ENCODE measurements at places on chromosomes 12 and 14.
A peak's percentile ranks its signal among the peaks of the same experiment; 100 is the strongest.

GRCh38 chr12:526089-526488 lies 66.3 kb downstream of the B4GALNT3 start:
- no peak for DNase-seq

- no peak for DNase-seq
These were observed 88.8 kb downstream of the CHGA start for GRCh38 chr14:93011650-93012325.

DNA sequence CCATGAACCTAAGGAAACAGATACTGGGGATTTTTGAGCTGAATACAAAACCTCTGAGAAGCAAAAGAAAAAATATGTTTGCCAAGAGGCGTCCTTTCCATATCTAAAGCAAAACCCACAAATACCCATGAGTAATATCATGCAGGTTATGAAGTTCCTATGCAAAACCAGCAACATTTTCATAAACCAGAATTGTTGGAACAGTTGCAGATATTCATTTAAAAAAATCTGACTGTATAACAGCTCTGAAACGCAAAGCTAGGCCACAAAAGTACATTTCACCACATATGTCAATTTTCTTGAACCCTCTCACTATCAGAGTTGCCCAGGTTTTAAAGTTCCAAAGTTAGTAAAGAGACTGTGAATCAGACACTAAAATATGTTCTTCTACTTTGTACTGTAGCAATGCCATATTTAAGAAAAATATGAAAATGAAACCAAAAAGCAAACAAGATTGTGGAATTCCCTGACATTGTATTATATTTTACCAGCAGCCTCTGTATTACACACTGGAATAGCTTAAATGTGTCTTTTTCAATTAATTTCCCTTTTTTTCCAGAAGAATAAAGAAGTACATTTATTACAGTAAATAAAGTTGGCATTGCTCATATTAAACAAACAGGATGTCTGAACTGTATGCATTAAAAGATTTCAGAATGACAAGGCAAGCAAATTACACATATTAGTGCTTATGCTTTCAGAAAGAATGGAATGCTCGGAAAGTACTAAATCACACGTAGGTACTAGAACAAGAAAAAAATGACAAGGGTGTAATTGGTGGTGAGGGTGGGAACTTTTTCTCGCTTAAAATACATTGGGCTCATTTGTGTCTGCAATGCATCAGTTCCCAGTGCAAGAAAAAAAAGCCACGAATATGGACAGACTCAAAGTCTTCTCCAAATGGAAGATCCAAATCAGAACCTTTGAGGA lies 33.6 kb upstream of the HIF1A start:
- peak; percentile 38 for DNase-seq

DNA sequence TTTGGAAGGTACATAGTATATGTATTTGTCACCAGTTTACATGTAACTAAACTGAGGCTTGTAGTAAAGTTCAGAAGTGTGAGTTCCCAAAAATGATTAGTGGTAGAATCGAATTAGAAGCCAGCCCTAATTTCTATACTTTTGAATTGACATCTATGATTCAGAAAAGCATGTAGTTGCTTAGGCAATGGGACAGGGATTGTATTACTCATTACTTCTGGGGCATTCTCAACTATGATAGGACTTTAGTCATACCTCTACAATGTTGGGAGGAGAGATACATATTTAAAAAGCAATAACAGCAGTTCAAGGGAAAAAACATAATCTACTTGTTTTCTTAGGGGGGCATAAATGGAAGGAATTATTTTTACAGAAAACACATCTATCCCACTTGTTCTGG lies 277.9 kb upstream of the E2F7 start:
- peak; percentile 65 for DNase-seq

DNA sequence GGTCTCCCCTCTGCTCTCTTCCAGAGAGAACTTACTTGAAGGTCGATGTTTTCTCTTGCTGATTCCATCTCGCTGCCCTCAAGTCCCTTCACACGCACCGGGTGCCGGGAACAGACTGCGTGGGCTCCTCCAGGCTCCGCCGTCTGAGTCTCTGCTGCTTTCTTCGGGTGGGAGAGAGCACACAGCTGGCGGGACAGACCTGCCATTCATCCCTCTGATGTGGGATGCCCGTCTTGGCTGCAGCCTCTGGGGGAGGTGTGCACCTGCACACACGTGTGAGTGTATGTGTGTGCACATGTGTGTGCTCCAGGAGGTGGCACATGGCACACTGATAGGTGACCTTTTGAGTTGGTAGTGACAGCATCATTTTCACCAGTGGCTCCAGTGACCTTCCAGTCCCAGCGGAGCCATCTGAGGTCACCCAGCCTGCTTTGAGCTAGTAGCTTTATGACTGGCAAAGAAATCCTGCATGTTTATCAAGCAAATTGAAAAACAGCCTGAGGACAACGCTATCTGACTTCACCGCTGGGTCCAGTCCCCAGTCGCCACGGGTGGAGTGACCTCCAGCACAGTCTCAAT lies at the start of gene NINJ2:
NINJ2 (minus strand) TSS at position 153 of the 579 bp plus-strand sequence; CDS start at position 68, 85 bp downstream.
- no peak for DNase-seq

DNA sequence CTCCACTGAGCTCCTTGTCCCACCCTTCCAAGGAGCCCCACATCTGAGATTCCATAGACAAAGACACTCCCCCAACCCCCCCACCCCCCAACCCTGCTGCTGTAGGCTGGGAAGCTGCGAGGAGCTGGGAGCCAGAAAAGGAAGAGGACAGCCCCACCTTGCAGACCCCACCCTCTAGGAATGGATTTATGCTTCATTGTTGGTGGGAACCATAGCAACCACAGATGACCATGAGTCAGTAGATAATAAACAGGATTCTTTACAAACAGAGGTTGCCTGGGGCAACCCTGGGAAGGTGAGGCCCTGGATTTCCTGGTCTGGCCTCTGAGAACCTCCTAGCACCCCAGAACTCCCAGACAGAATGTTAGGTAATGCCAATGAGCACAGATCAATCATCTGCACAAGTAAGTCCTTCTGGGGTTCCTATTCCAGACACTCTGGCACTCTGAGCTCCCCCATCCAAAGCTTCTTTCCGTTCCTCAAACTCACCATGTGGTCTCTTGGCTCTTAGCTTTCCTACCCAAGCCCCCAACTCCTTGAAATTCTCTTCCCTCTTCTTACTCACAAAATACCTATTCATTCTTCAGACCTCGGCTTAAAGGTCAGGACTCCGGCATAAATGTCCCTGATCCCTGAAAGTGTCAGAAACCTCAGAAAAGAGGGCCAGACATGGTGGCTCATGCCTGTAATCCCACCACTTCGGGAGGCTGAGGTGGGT lies 15.2 kb upstream of the PLEKHG6 start:
- DNase-seq = peak; percentile 92

DNA sequence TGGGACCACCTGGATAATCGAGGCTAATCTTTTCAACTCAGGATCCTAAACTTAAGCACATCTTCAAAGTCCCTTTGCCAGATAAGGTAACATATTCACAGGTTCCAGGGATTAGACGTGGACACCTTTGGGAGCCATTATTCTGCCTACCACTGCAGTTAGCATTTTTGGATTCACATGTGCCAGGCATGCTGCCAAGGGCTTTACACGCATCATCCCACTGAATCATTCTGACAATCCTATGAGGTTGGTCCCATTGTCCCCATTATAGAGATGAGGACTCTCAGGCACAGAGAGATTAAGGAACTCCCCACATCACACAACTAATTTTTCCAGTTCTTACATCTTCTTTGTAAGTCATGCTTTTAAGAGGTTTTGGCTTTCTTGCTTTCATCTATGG lies 34.5 kb downstream of the RTN1 start:
- DNase-seq = peak; percentile 8

DNA sequence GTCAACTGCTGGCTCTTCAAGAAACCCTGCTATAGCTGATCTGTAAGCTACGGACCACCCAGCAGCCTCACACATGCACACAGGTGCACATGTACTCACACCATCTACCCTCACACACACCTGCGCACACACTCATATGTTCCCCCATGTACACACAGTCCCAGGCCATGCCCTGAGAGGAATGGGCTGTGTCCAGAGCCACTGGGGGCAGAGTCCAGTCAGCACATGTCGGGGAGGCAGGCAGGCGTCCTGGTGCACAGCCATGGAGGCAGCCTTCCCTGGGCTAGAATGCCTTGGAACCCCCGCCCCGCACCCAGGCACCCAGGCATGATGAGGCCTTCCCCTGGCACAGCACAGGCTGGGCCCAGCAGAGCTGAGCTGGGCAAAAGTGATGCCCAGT lies 58.3 kb upstream of the DLK1 start:
- DNase-seq = no peak

DNA sequence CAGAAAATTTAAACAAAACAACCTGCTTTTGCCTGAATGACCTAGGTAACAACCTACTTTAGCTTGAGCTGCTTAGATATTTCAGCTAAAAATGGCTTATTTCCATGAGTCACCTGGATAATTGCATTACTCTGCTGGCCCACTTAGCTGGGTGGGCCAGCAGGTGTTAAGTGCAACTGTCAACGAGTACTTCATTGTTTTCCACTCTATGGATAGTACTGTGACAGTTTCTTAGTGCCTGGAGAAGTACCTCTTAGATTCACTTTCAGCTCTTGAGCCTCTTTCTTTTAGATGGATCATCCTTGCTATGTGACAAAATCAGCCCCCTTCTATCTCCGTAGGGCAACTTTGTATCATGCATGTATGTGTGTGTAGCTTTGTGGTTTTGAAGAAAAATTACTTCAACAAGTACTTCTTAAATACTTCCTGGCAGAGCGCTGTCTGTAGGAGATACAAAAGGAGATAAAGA lies 368.2 kb upstream of the ATP2B1 start:
- DNase-seq = no peak

GRCh38 chr14:30655658-30656057 lies 33.5 kb downstream of the SCFD1 start:
- no peak for DNase-seq

- DNase-seq = no peak
These were observed 7.1 kb upstream of the NT5DC3 start for GRCh38 chr12:103848143-103848542.

DNA sequence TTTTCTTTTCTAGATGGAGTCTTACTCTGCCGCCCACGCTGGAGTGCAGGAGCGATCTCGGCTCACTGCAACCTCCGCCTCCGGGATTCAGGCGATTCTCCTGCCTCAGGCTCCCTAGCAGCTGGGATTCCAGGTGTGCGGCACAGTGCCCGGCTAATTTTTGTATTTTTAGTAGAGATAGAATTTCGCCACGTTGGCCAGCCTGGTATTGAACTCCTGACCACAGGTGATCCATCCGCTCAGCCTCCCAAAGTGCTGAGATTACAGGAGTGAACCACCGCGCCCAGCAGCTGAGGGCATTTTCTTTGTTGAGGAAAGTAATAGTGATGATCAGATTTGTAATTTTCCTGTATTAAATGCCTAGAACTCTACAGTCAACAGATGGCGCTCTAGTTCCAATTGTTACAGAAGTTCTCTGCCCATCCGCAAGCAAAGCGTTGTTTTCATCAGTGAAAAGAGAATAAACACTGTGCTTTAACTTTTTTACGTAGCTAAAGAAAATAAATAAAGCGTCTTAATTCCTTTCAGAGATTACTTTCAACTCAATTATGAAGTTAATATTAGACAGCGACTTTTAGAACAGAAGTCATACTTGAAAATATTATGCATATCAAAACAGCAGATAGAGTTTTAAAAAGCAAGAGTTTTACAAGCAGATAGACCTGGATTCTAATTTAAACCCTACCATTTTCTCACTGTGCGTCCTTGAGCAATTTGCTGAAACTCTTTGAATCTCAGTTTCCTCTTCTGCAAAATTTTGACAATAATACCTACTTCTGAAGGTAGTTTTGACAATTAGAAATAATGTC lies 335.1 kb downstream of the DUSP6 start:
- peak; percentile 87 for DNase-seq

- peak; percentile 9 for DNase-seq
These were observed 266.2 kb downstream of the KTN1 start for GRCh38 chr14:55845963-55846825.

DNA sequence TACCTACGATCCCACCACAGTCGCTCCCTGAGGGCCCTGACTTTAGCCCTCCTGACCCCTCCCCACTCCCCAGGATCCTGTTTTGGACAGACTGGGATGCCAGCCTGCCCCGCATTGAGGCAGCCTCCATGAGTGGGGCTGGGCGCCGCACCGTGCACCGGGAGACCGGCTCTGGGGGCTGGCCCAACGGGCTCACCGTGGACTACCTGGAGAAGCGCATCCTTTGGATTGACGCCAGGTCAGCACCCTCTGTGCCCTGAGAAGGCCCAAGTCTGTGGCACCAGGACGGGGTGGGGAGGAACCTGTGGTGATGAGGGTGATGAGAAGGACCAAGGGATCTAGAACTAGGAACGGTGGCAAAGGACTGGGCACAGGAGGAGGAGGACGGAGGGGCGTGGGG lies 29.9 kb upstream of the LRP1-AS start:
- DNase-seq = no peak

GRCh38 chr12:100789146-100789545 lies 5.4 kb upstream of the ANO4 start:
- DNase-seq = peak; percentile 62

DNA sequence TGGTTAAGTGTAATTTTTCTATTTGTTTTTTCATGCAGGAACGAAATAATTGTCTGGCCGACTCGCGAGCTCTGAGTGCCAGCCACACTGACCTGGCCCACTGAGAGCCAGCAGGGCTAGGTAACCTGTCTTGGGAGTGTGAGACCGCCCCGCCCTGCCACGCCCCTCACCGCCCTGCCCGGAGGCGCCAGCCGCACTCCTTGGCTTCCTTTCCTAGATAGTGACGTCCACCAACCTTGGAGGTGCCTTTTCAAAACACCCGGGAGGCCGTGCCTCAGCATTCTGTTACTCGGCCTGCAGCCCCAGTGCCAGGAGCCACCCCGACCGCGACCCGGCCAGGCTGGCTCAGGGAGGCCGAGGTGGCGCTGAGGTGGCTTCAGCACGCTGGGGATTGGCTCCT lies 21.7 kb downstream of the XRCC3 start:
- DNase-seq = no peak

- no peak for DNase-seq
These were observed 60.6 kb downstream of the ARL6IP4 start for GRCh38 chr12:123041042-123041531.

- DNase-seq = no peak
These were observed 162.9 kb downstream of the KSR2 start for GRCh38 chr12:117805865-117806264.

DNA sequence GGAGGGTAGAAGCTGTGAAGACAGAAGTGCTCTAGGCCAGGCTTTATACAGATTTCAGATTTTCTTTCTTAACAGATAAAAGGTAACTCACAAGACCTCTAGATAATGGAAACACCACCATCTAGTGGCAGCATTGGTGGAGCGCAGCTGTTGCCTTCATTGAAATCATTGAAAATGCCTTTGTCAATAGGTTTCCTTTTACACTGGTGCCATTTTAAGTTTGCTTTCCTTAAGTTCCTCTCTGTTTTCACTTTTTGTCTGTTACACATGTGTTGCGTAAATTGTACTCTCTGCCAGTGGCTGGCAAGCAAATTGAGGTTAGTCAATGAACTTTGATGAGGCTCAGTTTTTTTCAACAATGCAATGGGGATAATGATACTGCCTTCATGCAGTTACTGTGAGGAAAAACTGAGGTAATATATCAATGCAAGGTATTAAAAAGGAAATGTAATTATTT lies 31.1 kb downstream of the ALDH1L2 start:
- DNase-seq = peak; percentile 81

GRCh38 chr12:111792155-111792855 lies 25.6 kb downstream of the ALDH2 start:
- peak; percentile 39 for DNase-seq

- peak; percentile 67 for DNase-seq
These were observed 13.5 kb upstream of the IRF2BPL start for GRCh38 chr14:77041881-77042545.

GRCh38 chr12:113232840-113233585 lies 11.7 kb downstream of the TPCN1 start:
- DNase-seq = no peak

Measured in ELR (cell line).